Fibroblast of lung (primary cell): ENCODE measurements at places on chromosomes 12 and 14. TPM values are rescaled to one million over a fixed set of nuclear protein-coding genes. Genes with fewer than 3 reads are reported as not detected.

SERPINA5 gene
- total RNA-seq: not detected in 2 replicates

- DNase-seq: no peak
These were observed 246.7 kb upstream of the FKBP4 start for GRCh38 chr12:2548081-2548480.

KRT74 gene
- not detected in 2 replicates for total RNA-seq

DTX1 gene
- total RNA-seq: 0.26 TPM in 1 of 2 replicates, not detected in the other

GRCh38 chr12:106675651-106676435 lies 93.0 kb downstream of the RFX4 start:
- DNase-seq: no peak

- DNase-seq: no peak
These were observed 103.3 kb downstream of the NCOR2 start for GRCh38 chr12:124464062-124464461.

DNA sequence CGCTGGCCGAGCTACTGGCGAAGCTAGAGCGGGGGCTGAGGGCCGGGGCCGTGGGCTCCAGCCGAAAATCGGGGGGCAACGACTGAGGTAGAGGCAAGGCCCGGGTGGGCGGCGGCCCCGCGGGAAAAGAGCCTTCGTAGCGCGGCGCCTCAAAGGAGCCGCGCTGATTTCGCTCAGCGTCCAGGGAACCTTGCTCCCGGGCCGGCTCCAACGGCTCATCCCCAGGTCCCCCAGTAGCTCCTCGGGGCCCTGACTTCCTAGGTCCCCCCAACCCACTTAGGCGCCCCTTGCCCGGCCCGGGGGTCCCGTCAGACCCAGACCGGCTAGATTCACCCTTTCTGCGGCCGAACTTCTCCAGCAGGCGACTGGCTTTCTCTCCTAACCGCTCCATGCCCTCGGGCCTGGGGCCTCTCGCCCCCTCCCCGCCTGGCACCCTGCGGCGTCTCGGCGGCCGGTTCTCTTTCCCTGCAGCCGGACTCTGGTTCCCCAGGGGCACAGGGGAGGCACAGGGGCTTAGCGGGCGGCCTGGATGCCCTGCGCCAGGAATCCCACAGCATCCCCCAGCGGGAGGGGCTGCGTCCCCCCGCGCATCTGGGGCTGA lies 375 bp downstream of the AJUBA start:
- DNase-seq: no peak

DNA sequence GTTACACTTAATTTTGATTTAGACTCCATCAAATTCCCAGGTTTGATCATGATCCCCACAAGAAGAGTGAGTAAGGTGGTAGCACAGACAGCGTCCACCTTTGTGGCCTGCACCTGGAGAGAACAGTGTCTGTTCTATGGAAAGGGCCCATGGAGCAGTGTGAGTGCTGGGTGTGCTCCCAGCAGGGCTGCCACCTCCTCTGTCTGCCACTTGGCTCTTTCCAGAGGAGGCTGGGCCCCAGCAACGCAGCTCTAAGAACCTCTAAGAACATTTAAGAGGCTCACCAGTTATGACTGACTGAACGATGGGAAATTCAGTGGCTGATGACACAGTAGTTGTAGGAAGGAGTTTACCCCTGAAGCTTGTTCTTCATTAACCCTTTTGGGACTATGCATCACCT lies 17.3 kb downstream of the VDR start:
- DNase-seq: no peak

DNA sequence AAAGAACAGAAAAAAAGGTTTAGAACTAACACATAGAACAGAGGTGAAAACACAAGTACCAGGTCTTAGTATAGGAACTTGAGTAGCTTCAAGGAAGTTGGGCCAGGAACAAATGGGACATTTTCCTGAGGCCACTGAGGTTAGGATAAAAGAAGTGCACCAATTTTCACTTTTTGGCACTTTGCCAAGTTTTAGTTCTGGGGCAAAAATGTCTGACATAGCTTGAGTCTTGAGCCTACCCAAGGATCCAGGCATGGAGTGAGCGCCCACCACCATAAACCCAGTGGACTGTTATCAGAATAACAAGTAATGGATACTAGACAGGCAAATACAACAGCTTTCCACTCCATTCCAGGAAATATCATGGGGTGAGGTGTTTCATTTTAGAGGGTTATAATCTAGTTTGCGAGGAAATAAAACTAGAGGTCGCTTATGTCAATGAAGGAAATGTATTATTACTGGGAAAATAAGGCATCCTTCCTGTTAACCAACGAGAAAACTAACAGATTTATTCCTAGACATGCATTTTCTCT lies 199.7 kb upstream of the HMGA2 start:
- no peak for DNase-seq

DNA sequence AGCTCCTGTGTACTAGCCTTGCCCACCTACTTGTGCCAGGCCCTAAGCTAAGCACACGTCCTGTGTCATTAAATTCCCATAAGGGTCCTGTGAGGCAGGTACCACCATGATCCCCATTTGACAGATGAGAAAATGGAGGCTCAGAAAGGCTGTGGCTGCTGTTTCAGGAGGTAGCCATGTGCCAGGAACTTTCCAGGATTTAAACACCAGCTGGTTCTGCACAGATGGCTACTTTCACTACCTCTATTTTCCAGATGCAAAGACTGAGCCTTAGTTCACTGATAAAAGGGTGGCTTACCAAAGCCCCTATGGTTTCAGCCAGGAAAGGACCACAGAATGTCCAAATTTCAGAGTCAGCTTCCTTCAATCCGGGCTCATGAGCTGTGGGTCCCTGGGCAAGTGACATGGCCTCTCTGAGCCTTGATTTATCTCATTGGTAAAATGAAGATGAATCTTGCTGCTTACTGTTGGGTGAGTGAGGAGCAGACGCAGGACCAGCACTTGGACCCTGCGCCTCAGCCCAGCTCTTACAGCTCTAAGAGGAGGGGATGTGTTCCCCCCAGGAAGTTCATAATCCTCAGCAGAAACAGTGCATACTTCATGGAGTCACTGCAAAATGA lies 23.5 kb downstream of the CMKLR1 start:
- no peak for DNase-seq

- DNase-seq: no peak
These were observed 15.2 kb downstream of the SERPINA12 start for GRCh38 chr14:94494085-94494484.

DNA sequence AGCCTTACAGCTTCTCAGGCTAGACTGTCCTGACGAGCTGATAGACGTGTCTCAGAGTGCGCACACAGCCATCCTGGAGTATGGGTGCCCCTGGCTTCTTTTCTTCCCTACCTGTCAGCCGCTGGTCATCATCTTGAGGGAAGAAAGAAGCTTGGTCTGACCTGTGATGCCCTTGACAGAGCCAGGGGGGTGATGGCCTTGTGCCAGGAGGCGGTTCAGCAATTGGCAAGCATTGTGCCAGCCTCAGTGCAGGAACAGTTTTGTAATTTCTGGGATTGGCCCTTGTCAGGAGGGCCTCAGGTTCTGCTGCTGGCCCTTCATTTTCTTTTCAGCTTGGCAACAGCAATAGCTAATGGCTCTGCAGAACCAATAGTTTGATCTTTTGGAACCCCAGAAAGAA lies 80.1 kb downstream of the ADCK1 start:
- DNase-seq: no peak

RTN1 gene
- under 0.01 and 0.17 TPM in 2 replicates for total RNA-seq

FAR2 gene
- total RNA-seq: 5.4 and 9.2 TPM in 2 replicates

CFAP54 gene
- total RNA-seq: 5.1 and 7.1 TPM in 2 replicates

GRCh38 chr12:54142114-54142475 lies 46.7 kb downstream of the SMUG1 start:
- peak; percentile 6 for DNase-seq
